ENCODE measurements at places on chromosomes 16 and 17. TPM values are rescaled to one million over a fixed set of nuclear protein-coding genes. Genes with fewer than 3 reads are reported as not detected.

The AANAT gene
- 0.24 TPM for polyA plus RNA-seq

The QPRT gene
- not detected for polyA plus RNA-seq

The GINS2 gene
- 1.3 TPM for polyA plus RNA-seq

The CFAP119 gene
- polyA plus RNA-seq = 0.73 TPM

The KCNJ12 gene
- polyA plus RNA-seq = not detected

The SMTNL2 gene
- polyA plus RNA-seq = not detected

The HS3ST3A1 gene
- not detected for polyA plus RNA-seq

The HES7 gene
- not detected for polyA plus RNA-seq

The CDR2L gene
- polyA plus RNA-seq = not detected

The ACE gene
- not detected for polyA plus RNA-seq

The GAST gene
- not detected for polyA plus RNA-seq

The NSMCE1 gene
- polyA plus RNA-seq = 194 TPM

The CSH1 gene
- not detected for polyA plus RNA-seq

The TNP2 gene
- polyA plus RNA-seq = not detected

The DLX3 gene
- polyA plus RNA-seq = not detected

The SCN4A gene
- 0.89 TPM for polyA plus RNA-seq

The HOXB1 gene
- polyA plus RNA-seq = not detected

The ST6GALNAC2 gene
- 0.27 TPM for polyA plus RNA-seq

The TMEM100 gene
- polyA plus RNA-seq = not detected

The PABPN1L gene
- polyA plus RNA-seq = not detected

The NACA2 gene
- not detected for polyA plus RNA-seq

The HSPB9 gene
- not detected for polyA plus RNA-seq

The KLHL10 gene
- not detected for polyA plus RNA-seq

The DHRS7C gene
- not detected for polyA plus RNA-seq

The MPP3 gene
- not detected for polyA plus RNA-seq

The CCL17 gene
- not detected for polyA plus RNA-seq

The PIK3R5 gene
- 24.8 TPM for polyA plus RNA-seq

The ARHGDIG gene
- not detected for polyA plus RNA-seq

The CCL23 gene
- polyA plus RNA-seq = not detected

The IGF2BP1 gene
- polyA plus RNA-seq = not detected

The NRN1L gene
- polyA plus RNA-seq = 0.90 TPM

The MT1F gene
- polyA plus RNA-seq = 10.3 TPM

The CDH1 gene
- polyA plus RNA-seq = not detected

The MT1E gene
- polyA plus RNA-seq = not detected

The ZNF688 gene
- 35.3 TPM for polyA plus RNA-seq

The NATD1 gene
- 2.1 TPM for polyA plus RNA-seq

The FAM171A2 gene
- polyA plus RNA-seq = not detected
